Dermis blood vessel endothelial cell (primary cell): ENCODE measurements at places on chromosomes 12 and 14.

GRCh38 chr14:30779210-30779609, 95.1 kb upstream of the COCH start:
- DNase-seq = no peak

DNA sequence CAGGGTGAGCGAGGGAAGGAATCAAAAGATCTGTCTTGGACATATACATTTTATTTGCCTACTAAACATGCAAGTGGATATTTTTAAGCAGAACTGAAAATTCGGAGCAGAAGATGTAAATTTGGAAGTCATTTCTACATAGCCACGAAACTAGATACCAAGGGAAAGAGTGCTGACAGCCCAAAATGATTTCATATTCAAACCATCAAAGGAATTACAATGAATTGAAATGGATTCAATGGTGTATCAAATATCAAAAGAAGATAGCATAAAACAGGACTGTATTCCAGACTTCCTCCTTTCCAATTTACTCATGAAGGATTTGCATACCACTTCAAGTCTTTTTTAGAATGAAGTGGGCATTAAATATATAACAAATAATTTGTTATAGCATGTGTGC, 313.5 kb upstream of the KITLG start:
- no peak for DNase-seq

DNA sequence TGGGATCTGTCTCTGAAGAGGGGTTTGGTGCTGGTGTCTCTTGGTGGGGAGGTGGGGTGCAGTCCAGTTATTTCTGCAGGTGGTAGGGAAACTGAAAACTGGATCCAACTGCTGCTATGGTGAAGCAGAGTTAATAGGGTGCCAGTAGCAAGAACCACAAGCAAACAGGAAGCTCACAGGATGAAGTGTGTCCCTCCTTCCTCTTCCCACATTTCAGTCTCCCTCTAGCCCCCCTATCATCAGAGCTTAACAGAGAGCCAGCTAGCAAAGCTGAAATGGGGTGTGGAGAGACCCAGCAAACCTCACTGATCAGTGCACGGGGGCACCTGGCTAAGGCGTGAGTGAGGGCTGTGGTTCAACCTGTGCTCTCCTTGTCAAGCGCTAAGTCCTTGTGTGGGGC, 69.1 kb upstream of the C12orf71 start:
- DNase-seq = no peak

GRCh38 chr12:44531320-44531971, 344.7 kb downstream of the NELL2 start:
- no peak for DNase-seq

DNA sequence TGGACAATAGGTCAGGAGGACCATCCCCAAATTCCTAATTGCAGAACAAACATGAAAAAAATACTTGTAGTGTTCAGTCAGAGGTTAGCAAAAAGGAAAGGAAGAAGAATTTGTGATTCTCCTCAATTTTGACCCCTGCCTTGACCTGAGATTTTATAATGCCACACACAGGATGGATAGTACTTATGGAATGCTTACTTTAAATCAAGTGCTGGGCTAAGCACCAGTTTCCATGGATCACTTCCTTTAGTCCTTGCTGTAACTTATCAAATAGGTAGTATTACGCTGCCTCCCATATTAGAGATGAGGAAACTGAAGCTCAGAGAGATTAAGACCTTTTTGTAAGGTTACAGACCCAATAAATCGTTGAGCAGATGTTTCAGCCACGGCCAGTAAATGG, 81.2 kb upstream of the OVCH1 start:
- no peak for DNase-seq

DNA sequence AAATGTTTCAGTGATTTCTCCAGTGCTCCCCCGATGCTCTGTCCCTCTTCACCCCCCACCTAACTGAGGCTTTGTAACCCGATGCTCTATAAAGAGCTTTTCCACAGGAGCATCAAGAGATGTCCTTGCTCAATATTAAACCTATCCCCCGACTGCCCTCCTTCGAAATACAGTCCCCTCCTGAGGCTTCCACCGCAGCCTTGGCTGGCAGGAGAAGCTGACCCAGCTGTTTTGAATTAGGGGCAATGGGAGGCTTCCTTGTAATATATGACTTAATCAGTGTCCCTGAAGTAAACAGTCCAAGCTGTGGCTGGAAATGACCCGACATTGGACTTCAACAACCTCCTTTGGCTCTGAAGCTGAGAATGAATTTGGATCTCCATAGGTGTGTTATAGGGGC, 62.4 kb downstream of the TMEM30B start:
- no peak for DNase-seq

GRCh38 chr12:25691865-25692114, 138.7 kb upstream of the LMNTD1 start:
- no peak for DNase-seq

- peak; percentile 100 for DNase-seq
Observed at GRCh38 chr12:96255077-96255476, 60.9 kb downstream of the ELK3 start.
